ENCODE measurements at places on chromosomes 11 and 22.

- DNase-seq, result no peak
Observed at GRCh38 chr22:17772958-17773605, 1.2 kb downstream of the BID start.

GRCh38 chr22:43747877-43748276 is 64.2 kb downstream of the EFCAB6 start:
- no peak for DNase-seq

GRCh38 chr22:20948450-20948849 is 18.6 kb upstream of the AIFM3 start:
- DNase-seq, result no peak

- DNase-seq, result no peak
Observed at GRCh38 chr22:39229075-39229474, 15.7 kb downstream of the PDGFB start.

GRCh38 chr11:9219572-9219971 is 45.6 kb downstream of the DENND5A start:
- no peak for DNase-seq

DNA sequence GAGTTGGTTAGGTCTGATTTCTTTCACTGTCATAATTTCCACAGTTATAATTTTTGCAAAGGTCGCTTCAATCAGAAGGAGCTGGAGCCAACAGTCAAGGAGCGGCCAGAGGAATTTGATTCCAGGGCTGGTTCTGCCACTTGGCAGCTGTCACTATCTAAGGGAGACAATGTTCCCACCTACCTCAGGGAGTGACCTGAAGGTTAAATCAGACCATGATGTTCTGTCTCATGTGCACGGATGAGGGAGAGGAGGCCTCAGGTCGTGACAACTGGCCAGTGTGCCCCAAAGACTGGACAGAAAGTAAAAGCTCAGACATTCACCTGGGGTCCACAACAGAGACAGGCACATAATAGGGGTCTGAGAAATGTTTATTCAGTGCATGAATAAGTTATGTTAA is 7.6 kb downstream of the MRGPRD start:
- DNase-seq, result no peak

DNA sequence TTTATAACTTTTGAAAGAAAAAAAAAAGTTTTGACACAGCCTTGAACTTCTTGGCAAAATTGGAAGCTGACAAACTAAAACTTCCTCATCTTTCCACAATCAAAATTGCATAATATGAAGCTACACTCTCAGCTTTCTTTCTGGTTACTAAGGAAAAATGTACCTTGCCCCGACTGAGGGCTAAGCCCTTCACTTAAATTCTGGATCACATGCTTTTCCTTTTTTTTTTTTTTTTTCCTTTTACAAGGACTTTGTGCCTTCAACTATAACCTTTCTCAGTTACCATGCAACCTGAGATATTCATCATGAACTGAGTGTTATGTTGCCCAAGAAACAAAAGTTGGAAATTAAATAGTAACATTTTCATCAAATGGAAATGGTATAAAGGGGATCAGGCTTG is 188.5 kb upstream of the CARD18 start:
- DNase-seq, result no peak

- no peak for DNase-seq
Observed at GRCh38 chr22:29224121-29224858, 18.6 kb downstream of the EMID1 start.

Measured in KG1 (cell line).